ENCODE measurements at places on chromosomes 5 and 9.

- no peak for DNase-seq
Measured at GRCh38 chr9:131126059-131126426, 657 bp downstream of the NUP214 start.

DNA sequence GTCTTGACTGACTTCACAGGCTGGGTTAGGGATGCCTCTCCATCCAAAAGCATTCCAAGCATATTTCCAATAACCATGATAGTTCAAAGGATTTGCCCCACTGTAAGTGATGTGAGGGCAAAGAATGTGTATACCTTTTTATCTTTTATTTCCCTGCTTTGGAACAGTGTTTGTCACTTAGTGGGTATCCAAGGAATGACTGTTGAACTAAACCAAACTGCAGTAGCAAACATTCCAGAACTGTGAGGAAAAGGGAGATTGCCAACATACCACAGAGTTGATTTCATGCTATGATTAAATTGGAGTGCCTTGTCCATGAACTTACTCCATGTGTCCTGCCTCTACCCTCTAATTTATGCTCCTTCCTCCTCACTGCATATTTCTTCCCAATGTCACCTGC lies 400.0 kb downstream of the KIAA0825 start:
- no peak for DNase-seq

GRCh38 chr9:30722065-30722464 lies 1662.4 kb upstream of the ACO1 start:
- DNase-seq = no peak

GRCh38 chr5:15753752-15754151 lies 253.8 kb downstream of the FBXL7 start:
- DNase-seq = no peak

GRCh38 chr9:136978073-136978864 lies 965 bp downstream of the PTGDS start:
- DNase-seq = peak; percentile 41

DNA sequence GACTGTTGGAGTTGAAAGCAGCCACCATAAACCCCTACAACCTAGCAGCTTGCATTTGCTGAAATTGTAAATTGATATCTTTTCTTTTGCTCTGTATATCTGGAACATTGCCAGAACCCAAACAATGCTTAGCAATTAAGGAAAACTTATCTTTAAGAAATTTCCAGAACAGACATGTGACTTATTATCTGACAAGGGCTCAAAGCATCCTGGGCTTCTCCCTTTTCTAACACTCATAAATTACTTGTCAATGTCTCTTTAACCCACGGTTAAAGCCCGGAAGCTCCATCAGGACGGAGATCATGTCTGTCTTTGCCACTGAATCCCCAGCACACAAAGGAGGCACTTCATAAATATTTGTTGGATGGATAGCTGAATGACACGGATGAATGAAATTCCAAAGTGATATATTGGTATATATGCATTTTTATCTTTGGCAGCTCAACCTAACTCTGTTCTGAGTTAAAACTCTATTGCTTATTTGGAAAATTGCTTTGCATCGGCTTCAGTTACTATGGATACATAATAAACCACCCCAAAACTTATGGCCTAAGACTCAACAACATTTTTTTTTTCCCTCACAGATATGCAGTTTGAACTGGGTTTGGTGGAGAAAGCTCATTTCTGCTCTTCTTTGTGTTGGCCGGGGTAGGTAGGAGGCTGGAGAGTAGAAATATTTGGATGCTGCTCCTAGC lies 103.1 kb upstream of the CLINT1 start:
- DNase-seq = no peak

DNA sequence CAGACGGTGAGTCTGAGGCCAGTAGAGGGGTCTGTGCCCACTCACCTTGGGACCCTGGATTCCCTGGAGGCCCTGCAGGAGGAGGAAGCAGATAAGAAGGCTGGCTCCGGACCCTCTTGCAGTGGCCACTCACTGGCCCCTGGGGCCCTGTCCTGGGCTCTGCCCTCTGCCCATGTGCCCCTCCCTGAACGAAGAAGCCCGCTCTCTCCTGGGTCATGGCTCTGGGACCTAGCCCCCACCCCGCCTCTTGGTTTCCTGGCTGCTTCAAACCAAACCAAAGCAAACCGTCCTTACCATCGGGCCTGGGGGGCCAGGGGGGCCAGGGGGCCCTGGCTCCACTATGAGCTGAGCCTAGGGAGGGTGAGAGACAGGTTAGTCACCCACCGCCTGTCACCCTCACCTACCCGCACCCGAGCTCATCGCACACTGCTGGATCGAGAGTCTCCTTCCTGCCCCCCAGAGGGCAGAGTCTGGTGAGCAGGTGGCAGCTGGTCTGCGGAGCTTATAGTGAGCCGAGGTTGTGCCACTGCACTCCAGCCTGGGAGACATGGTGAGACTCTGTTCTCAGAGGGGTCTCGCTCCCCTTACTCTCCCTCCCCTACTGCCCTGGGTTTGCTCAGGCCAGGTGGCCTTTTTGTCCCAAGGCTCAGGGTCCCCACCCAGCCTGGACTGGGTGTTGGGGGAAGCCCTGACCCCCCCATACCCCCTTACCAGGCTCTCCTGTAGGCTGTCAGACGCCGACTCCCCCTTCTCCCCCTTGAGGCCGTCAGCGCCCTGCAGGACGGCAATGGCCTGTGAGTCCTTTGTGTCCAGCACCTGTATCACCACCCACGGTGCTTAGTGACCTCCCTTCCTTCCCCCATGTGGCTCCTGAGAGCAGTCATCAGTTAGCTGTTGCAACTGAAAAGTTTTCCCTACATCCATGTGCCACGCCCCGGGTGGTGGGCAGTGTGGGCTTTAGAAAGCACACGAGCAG lies 15.2 kb upstream of the PHYKPL start:
- DNase-seq = no peak

- no peak for DNase-seq
Measured at GRCh38 chr5:39235648-39236047, 16.3 kb upstream of the FYB1 start.

- DNase-seq = no peak
Measured at GRCh38 chr9:124084087-124084486, 72.5 kb downstream of the LHX2 start.
